Activated T-cell treated with anti-CD3 and anti-CD28 coated beads, Interleukin-2, amount 50 U/mL, for 48 hours (primary cell): ENCODE measurements at places on chromosomes 13 and 19.

DNA sequence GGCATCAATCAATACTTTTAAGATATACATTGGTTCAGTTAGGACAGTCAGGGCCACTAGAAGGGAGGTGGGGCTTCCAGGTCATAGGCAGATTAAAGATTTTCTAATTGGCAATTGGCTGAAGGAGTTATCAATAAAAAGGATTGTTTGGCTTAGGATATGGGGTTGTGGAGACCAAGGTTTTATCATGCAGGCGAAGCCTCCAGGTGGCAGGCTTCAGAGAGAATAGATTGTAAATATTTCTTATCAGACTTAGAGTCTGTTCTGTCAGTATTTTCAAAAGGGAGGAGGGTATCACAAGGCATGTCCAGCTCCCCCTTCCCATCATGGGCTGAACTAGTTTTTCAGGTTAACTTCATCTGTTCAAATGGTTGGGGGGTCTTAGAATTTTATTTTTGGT lies 77.4 kb upstream of the FARP1 start:
- DNase-seq, result no peak

DNA sequence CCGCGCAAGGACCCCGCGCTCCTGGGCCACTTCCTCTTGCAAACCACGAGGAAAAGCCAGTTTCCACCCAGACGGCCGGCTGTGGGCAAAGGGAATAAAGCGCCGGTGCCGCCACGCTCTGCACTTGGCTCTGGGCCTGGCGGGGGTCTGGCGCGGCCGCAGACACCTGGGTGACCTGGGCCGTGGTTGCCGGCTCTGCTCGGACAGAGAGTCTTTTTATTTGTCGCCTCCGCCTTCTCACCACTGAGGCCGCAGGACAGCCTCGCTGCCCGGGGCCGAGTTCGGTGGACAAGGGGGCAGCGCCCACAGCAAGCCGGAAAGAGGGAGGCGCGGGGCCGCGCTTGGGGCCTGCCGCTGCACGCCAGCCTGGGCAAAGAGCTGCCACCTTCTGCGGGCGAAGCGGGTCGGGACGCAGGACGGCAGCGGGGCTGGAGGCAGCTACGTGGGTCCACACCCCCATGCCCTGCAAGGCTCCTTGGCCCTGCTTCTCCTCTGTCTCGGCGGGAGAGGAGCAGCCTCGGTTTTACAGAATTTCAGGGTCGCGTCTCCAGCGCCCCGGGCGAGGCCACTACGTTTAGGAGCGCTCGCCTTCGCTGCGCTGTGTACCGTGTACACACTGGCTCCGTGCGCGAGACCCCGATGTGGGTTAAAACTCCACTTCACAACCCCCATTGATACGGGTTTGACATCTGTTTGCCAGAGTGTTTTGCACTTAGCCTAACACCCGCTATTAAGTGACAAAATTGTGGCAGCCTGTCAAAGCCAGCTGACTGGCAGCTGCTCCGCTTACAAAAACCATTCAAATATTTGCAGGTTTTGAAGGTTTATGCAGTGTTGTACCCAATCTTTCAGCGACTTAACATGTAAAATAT lies 13.0 kb upstream of the SOX1 start:
- no peak for DNase-seq

- no peak for DNase-seq
These were observed 372 bp upstream of the ZNF699 start for GRCh38 chr19:9309974-9310446.

DNA sequence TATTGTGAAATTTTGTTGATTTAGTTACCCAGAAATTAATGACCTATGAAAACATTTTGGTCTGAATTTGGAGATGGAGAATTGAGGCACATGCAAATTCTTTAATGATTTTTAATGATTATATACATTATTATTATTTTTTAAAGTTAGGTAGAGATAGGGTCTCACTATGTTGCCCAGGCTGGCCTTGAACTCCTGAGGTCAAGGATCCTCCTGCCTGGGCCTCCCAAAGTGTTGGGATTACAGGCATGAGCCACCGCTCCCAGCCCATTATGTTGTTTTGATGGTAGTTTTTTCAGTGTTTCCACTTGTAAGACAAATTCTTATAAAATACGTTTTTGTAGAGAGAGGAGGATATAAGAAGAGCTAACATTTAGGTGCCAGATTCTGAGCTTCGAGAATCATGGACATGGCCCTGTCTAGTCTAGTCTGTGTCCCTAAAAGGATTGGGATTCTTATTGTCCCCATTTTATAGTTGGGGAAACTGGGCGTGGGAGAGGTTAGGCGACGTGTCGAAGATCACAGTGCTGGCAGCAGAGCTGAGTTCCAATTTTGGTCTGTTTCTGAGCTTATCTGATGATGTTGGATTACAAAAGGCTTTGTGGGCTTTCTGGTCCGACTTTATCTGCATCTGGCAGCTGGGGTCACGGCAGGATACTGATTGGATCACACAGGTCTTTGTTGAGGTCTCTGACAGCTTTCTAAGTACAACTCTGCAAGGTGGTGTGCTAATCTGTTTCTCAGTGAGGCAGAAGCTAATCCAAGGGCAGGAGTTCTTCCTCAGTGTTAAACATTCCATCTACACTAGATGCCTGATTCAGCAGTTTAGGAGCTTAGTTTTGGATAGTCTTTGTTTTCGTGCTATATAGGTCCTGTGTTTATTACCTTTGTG lies 7.5 kb upstream of the WDR88 start:
- no peak for DNase-seq

DNA sequence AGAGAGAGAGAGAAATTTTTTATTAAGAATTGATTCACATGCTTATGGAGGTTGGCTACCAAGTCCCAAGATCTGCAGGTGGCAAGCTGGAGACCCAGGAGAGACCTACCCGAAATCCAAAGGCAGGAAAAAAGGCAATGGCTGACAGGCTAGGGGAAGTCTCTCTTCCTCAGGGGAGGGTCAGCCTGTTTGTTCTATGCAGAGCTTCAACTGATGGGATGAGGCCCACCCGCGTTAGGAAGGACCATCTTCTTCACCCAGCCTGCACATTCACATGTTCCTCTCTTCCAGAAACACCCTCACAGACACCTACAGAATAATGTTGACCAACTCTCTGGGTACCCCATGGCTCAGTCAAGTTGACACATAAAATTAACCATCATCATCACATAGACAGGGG lies 65.3 kb upstream of the SERP2 start:
- DNase-seq, result no peak

GRCh38 chr19:33290956-33291622 lies 11.2 kb downstream of the CEBPA start:
- no peak for DNase-seq

GRCh38 chr13:75506018-75506417 lies 24.0 kb upstream of the TBC1D4 start:
- no peak for DNase-seq

DNA sequence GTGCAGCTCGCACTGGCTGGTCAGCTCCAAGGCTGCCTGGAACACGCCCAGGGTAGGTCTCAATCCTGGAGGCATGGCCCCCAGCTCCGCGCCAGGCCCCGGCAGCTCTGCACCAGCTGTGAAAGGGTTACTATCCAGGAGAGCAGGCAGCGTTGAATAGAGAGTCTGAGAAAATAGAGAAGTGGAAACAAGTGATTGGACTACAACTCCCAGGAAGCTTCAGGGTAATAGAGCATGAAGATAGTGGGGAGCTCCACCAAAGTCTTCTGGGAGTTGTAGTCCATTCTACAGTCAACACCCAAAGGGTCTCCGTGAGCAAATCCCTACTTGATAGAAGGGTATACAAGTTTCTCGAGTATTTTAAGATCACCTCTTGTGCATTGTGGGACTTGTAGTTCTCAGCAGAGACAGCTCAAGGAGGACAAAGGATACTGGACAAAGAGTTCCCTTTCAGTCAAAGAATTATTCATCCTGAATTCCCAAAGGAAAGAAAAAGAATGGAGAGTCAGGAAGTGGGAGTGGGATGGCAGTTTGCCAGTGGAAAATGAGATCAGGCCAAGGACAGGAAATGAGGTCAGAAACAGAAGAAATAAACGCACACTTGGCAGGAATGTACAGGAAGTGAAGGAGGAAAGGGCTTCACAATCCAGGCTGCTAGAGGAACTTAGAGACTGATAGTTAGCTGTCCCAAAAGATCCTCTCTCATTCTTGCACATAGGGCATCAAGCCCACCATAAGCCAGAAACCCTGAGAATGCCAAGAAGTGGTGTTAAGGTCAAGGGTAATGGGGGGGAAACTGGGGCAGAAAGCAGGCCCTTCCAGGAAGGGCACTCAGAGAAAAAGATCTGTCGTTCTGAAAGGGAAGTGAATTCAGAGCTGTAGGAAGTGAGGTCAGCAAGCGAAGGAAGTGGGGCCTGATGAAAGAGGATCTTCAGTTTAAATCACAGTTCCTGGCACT lies 5.5 kb upstream of the MAMSTR start:
- peak; percentile 36 for DNase-seq

- DNase-seq, result no peak
These were observed 36.7 kb upstream of the SLC46A3 start for GRCh38 chr13:28755546-28755870.

DNA sequence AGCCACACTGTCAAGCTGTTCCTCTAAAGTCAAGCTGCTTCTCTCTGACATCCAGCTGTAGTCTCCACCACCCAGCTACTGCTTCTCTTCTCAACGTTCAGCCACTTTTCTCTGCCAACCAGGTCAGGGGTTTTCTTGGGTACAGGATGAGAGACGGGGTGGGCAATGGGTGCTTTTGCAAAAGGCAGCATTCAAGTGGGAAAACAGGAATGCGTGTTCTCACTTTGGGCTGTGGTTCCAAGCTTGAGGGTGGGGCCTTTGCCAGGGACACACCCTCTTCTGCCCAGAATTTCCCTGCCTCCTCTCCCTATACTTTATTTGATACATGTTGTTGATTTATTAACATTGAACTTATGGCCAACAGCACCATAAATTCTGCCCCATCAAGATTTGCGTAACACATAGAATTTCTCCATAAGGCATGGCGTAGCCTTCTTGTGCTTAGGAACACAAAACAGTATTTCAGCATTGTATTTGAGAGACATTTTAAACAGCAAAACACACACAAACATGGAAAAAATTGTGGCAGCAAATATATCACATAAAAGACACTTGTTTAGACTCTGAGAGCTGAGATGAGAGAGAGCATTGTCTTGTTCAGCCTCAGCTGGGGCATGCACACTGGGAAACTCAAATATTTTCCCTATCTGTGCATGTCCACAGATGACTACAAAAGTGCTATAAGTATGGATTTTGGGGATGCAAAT lies 392.8 kb downstream of the SLITRK6 start:
- DNase-seq, result no peak

- DNase-seq, result peak; percentile 42
These were observed 815 bp downstream of the MAP3K10 start for GRCh38 chr19:40191836-40192646.

DNA sequence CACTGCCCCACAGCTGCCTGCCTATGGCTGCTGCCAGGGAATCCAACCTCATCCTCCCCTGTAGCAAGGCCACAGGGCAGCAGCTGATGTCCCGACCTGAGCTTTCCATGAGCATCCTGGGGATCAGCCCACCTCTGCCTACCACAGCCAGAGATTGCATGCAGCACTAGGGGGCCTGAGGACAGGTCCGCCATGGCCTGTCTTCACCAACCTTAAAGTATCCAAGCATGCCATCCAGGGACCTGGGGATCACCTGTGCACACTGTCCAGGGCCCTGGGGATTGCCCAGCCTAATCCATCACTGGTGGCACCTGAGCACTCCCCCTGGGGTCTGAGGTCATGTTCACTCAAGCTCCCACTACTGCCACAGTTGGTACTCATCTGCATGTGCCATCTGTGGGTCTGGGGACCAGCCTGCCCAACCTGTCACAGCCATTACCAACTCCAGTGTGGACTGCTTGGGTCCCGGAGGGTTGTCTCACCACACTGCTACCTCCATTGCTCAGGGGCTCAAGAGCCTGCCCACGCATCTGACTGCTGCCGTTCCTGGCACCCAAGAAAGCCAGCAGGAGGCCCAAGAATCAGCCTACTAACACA lies 53.0 kb downstream of the KCTD15 start:
- DNase-seq, result no peak

- DNase-seq, result peak; percentile 90
These were observed 30.4 kb upstream of the CYP4F8 start for GRCh38 chr19:15584541-15585115.

- no peak for DNase-seq
These were observed 1.9 kb downstream of the RAB11B start for GRCh38 chr19:8392017-8392591.

DNA sequence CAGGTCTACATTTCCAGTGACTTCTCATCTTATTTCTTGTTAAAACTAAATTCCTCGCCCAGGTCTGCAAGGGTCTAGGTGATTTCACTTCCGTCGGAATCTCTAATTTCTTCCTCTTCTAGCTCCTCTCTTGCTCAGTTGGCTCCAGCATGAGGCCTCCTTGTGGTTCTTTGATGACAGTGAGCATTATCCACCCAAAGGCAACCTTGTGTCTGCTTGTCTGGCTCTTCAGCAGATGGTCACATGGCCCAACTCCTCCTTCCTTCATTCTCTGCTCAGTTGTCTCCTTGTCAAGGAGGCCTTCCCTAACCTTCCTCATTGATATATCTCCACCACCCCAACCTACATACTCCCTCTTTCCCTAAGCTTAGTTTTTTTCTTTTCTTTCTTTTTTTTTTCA lies 1391.4 kb downstream of the EFNB2 start:
- no peak for DNase-seq

- no peak for DNase-seq
These were observed 2.6 kb upstream of the CIB3 start for GRCh38 chr19:16175954-16176353.

- no peak for DNase-seq
These were observed 490.0 kb upstream of the SGCG start for GRCh38 chr13:22690756-22691155.

DNA sequence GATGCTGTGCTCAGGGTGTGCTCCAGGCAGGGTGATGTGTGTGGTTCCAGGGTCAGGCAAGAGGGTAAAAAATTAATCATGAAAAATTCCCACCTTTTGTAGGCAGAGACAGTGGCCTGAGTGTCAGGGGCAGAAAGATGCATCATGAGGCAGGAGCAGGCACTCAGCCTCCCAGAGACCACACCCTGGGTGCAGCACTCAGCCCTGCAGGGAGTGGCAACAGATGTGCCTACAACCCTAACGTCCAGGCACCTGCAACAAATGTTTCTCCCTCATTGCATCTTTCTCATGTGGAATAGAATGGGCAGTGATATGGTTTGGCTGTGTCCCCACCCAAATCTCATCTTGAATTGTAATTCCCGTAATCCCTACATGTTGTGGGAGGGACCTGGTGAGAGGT lies 19.6 kb upstream of the CEACAM1 start:
- DNase-seq, result no peak

DNA sequence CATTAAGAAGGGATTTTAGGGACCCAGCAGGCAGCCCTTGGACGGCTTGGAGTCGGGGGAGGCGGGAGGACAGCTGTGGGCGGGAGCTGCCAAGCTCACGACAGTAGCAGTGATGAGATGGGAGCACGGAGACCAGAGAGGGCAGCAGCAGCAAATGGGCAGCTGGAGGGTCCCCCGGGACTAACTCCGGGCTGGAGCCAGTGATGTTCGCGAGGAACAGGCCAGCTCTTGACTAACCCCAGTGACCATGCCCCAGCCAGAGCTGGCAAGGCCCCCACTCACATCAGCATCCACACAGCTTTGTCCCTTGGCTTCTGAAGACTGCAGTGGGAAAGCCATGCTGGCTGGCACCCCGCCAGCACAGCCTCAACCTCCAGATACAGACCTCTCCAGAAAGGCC lies 81.9 kb downstream of the RAB20 start:
- DNase-seq, result no peak
